ENCODE measurements at places on chromosomes 3 and 15. TPM values are rescaled to one million over a fixed set of nuclear protein-coding genes. Genes with fewer than 3 reads are reported as not detected.
A peak's percentile ranks its signal among the peaks of the same experiment; 100 is the strongest.

RBP2 gene
- not detected for total RNA-seq

CATSPER2 gene
- 1.5 TPM for total RNA-seq

C15orf62 gene
- total RNA-seq = 0.23 TPM

DNA sequence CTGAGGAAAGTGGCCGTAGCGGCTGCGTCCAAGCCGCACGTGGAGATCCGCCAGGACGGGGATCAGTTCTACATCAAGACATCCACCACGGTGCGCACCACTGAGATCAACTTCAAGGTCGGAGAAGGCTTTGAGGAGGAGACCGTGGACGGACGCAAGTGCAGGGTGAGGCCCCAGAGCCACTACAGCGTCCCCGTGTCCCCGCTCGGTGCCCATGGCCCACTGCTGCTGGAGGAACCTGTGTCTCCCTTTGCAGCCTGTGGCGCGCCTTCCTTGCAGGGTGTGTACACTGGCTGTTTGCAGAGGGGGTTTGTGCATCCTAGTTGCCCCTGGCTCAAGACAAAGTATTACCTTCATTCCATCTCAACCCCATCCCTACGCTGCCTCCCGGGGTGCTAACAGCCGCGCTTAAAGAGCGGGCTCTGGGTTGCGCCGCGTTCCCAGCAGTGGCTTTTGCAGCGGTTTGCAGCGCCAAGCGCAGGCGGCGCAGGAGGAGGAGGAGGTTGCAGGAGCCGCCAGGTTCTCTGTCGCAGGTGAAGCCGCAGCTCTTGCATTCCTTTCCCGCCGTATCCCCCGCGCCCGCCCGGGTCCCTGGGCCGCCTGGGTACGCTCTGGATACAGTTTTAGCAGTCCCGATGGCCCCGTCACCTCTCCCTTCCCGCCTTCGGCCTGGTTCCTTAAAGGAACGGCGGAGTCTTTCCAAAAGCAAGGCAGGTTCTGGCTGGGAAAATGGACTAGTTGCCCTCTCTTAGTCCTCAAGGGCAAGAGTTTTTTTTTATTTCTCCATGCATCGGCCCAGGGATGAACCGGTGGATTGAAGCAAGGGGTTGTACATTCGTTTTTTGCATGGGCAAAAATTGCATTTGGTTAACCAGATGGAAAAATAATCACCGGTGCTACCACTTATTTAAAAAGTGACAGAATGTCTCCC, 1.2 kb downstream of the CRABP1 start:
- H3K4me3 ChIP-seq = no peak overlapping the region
- no peak overlapping the region for H3K27ac ChIP-seq
- no peaks in the 10 kb centered on the region for H3K36me3 ChIP-seq
- H3K27me3 ChIP-seq = no peaks in the 10 kb centered on the region

GRCh38 chr3:100864471-100865250, 128.6 kb downstream of the ABI3BP start:
- no peak for DNase-seq
- H3K4me1 ChIP-seq = no peaks in the 10 kb centered on the region
- H3K4me3 ChIP-seq = no peak overlapping the region

- no peak overlapping the region for H3K27ac ChIP-seq
- H3K27me3 ChIP-seq = no peaks in the 10 kb centered on the region
- peak; percentile 37 for DNase-seq
- H3K36me3 ChIP-seq = no peaks in the 10 kb centered on the region
- H3K4me1 ChIP-seq = no peaks in the 10 kb centered on the region
These were observed 8.2 kb upstream of the GRIP2 start for GRCh38 chr3:14548321-14548729.

GRCh38 chr3:61155701-61156292, 95.5 kb downstream of the FHIT start:
- H3K36me3 ChIP-seq = no peaks in the 10 kb centered on the region
- H3K27me3 ChIP-seq = no peaks in the 10 kb centered on the region
- H3K27ac ChIP-seq = peak overlapping the region; percentile 38
- peak; percentile 68 for DNase-seq
- H3K4me1 ChIP-seq = peaks cover 24% of the 10 kb centered on the region

All from pancreas (tissue), 10 donors.